ENCODE measurements at places on chromosomes 2 and 18.
A peak's percentile ranks its signal among the peaks of the same experiment; 100 is the strongest.

- DNase-seq, result no peak
These were observed 38.4 kb downstream of the SERTAD2 start for GRCh38 chr2:64615192-64615763.

- DNase-seq, result no peak
These were observed 1277.0 kb upstream of the SLC39A10 start for GRCh38 chr2:194380011-194380410.

DNA sequence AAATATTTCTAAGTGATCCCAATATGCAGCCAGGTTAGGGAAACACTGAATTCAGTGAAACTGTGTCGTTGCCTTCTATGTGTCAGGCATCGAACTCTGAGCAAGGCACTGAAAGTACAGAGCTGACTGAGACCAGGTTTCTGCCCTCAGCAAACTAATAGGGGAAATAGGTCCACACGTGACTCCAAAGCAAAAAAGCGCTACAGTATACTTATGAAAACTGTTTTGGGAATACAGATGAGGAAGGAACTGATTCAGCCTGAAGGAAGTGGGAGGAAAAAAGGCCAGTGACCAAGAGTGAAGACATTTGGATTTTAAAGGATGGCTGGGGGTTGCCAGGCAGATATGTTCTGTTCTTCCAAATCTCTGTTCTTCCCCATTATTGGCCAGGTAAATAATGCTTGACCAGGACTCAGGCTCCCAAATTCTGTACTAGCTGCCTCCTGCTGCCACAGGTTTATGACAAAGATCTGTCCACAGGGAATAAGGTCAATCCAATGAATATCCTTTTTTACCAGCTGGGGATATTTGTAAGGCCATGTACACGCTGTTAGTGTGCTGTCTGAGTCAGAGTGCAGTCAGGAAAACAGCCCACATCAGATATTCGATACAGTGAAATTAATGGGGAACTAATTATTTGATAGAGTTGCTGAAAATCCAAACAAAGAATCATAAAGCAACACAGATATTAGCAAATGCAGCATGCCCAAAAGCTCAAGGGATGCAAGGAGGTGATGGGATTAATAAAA lies 24.5 kb upstream of the INPP4A start:
- no peak for DNase-seq

DNA sequence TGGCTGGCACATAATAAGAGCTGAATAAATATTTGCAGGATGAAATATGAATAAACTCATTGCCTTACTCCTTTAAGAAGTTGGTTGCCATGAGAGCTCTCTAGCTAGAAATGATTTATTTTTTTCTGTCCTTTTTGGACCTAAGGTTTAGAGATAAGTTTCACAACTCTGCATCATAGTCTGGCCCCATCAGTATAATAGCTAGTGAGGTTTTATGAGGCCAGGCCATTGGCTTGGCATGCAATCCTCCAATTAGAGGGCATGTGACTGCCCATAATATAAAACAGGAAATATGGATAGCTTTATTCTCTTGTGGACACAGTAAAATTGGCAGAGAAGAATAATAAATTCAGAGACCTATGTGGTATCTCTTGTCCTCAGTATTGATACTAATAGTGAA lies 26.2 kb upstream of the INSIG2 start:
- no peak for DNase-seq

DNA sequence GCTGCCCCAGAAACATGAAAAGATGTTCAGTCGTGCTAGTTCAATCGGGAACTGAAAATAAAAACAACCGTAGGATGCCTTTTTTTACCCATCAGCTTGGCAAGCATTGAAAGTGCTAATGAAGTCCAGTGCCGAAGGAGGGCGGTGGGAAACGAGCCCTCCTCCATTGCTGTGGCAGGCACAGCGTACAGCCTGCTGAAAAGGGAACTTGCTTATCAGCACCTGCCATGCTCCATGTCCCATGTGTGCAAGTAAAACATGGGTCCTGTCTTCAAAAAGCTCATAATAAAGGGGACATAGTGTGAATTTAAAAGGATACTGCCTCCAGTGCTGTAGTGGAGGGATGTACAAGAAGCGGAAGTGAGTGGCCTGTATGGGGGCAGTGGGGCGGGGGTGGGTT lies 82.4 kb downstream of the ARMC9 start:
- no peak for DNase-seq

DNA sequence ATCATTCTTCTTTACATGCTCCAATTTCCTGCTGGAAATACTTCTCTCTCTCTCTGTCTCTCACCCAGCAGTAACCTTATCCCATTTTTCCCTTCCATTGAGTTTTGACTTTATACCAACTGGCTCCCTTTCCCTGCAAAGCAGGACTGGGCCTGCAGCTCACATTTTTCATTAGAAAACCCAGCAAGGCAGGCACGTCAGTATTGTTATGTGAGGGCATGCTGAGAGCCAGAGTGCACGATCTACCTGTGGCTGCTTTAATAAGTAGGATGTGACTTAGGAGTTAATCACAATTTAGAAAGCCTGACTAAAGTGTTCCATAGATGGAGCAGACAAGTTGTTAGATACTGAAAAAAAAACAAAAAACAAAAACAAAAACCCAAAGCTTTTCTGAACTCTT lies 5.2 kb upstream of the NDUFV2 start:
- DNase-seq, result no peak

DNA sequence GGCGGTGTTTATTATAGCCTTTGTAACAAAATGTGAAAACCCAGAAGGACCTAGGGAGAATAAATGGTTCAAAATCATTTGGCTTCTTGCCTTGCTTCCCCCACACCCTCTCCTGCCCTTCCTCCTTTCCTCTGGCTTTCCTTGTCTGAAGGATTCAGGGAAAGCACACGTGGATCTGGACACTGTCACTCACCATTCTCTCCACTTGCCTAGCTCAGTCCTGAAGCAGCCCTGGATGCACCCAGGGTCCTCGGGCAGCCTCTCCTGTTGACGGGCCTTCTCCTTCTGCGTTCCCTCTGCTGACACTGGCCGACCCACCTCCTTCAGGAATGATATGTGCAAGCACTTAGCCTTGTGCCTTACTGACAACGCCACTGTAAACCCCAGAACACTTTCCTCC lies 68.4 kb downstream of the FAM210A start:
- no peak for DNase-seq

- peak; percentile 76 for DNase-seq
These were observed 58.2 kb downstream of the GLI2 start for GRCh38 chr2:120793682-120794403.

DNA sequence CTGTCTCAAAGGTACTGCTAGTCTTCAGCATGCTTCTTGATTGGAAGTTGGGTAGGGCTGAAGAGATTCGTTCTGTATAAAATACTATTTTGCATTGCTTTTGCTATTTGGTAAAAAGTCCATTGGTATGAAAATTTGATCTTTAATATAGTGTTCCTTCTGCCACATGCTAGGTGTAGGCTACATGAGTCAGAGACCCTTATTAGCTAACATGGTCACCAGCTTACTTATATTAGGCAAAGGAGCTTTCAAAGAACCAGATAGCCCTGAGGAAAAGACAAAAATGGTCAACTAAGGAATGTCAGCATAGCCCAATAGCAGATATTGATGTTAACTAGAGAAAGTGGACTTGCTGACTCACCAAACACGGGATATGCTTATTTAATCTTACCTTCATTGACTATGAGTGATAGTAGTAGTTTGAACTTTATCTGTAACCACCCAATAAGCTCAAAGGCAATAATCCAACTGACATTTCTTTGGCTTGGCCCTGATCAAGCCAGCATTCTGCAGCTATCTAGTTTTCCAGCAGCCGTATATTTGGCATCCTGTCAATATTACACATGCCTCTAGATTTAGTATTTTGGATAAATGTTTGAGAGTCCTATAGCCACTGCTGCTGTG lies 110.0 kb downstream of the TPGS2 start:
- no peak for DNase-seq

DNA sequence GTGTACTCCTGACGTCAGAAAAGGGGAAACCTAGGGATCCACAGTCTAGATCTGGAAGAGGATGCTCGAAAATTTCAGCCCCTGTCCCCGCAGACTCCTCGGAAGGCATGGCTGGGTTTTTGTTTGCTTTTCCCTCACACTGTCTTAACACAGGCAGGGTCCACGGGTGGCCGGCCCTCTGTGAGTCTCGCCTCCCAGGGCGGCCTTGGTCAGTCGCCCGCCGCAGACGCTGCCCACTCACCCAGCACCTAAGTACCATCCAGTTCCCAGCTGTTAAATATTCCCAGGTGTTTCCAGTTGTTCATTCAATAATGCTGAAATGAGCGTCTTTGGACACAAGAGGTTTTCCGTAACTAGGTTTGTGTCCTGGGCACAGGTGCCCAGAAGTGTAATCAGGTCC lies 193.2 kb downstream of the TWIST2 start:
- no peak for DNase-seq

DNA sequence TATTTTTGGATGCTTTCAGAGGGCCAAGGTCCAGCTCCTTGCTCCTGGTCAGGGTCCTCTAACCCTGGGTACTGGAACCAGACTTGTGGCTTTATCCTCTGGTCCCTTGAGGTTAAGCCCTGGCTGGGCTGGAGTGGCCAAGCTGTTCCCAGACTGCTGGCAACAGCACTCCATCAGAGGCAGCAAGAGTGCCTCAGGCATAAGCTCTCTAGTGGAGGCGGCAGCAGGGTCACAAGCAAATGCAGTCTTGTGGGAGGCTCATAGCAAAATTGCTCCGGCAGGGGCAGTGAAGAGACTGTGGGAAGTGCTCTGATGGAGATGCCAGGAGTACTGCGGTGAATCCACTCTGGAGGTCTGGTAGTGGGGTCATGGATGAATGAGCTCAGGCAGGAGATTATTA lies 128.9 kb upstream of the OTOS start:
- no peak for DNase-seq

- DNase-seq, result no peak
These were observed 63.8 kb upstream of the MSH6 start for GRCh38 chr2:47719099-47719498.

GRCh38 chr2:217456016-217456415 lies 546.8 kb downstream of the TNS1 start:
- no peak for DNase-seq

DNA sequence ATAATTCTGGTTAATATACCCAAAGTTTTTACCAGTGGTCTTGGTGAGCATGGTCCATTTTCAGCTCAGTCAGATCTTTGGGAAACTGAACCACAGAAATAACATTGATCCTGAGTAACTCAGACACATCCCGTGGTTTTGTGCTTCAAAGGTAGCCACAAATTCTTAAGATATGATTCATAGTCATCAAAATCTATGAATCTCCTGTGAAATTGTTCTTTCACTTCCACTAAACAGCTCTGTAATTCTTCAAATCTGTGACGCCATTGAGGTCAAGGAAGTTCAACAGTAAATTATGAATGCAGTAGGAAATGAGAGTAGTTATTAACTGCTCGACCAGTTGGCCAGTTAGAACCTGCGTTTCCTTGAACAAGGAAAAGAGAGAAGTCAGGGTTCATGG lies 147.3 kb downstream of the IRS1 start:
- DNase-seq, result no peak

DNA sequence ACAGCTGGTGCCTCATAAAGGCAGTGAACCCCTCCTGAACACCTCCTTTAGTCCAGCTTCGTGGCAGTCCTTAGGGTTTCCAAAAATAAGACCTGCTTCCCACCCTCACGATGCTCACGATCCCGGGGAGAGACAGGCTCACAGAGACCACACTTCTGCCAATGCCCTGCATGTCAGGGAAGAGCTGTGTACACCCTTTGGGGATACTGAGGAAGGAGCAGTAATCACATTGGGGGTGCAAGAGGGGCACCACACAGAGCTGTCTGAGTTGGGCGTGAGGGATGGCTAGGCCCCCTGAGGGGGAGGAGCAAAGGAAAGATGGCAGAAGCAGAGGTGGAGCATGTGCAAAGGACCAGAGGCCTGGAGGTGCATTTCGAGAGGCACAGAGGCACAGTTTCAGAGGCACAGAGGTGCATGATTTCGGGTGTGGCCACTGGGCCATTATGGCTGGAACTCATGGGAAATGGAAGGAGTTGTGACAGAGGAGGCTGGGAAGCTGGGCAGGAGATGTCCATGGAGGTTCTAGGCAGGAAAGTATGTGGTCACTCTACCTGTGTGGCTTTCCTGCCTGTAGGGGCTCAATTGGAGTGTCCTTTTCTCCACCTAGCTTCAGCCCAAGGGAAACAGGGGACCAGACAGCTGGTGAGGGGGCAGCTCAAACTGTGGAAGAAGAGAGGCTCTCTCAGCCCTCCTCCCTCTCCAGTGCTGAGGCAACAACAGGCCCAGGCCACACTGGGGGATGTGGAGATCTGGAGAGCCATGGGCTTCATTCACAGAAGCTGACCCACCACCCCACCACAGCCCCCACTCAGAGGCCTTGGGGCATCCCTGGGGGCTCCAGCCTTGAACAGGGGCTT lies 115.9 kb downstream of the CAPN13 start:
- DNase-seq, result no peak

DNA sequence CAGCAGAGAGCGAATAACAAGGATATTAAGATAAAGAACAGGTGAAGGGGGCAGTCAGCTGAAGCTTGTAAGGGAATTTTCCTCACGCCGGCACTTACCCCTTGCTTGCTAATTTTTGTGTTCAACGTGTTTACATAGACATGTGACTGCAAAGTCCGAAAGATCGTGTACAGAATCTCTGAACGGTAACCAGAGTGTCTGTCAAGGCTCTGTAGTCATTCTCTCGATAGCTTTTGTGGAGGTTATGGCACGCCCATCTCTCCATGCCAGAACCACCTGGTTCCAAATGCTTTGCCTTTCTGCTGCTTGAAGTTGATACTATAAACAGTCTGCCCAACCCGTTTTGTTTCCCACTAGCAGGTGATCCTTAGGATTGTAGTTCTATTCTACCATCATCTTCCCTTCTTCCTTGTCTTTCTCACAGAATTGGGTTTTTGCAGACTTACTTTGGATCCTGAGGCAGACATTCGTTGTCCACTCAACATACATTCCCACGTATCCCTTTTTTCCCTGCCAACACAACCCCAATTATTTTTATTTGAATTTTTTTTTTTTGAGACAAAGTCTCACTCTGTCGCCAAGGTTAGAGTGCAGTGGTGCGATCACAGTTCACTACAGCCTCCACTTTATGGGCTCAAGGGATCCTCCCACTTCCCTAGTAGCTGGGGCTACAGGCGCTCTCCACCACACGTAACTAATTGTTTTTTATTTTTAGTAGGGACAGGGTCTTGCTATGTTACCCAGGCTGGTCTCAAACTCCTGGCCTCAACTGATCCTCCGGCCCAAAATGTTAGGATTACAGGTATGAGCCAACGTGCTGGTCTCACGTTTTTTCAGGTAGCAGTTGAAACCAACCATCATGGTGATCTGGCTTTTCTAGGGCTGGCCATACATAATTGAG lies 1.3 kb upstream of the USP34 start:
- peak; percentile 52 for DNase-seq

GRCh38 chr2:159564081-159564480 lies 52.3 kb downstream of the BAZ2B start:
- no peak for DNase-seq

DNA sequence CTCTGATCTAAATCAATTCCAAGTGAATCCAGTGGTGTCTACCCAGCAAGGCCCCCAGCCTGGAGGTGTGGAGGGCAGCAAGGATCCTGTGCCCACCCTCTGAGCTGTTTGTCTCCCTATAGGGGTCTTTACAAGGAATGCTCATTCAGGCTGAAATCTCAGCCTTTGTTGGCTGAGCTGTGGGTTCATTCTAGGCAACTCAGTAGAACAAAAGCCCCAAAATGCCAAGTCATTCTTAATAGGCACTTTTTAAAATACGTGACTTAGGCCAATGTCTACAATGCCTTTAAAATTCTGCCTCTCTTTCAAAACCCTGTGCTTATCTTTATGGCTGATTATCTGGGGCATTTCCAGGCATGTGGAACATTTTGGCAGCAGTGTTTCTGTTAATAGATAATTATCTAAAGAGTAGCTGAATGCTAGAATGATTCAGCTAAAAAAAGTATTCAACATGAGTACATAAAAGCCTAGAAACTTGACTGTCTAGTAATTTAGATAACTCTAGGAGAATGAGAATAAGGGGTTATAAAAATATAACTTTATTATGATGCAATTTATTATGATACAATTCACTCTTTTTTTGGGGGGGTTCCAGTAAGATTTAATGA lies 7.4 kb downstream of the UGT1A6 start:
- DNase-seq, result no peak
